AG10803 (cell line): ENCODE measurements at places on chromosomes 6 and 20.

DNA sequence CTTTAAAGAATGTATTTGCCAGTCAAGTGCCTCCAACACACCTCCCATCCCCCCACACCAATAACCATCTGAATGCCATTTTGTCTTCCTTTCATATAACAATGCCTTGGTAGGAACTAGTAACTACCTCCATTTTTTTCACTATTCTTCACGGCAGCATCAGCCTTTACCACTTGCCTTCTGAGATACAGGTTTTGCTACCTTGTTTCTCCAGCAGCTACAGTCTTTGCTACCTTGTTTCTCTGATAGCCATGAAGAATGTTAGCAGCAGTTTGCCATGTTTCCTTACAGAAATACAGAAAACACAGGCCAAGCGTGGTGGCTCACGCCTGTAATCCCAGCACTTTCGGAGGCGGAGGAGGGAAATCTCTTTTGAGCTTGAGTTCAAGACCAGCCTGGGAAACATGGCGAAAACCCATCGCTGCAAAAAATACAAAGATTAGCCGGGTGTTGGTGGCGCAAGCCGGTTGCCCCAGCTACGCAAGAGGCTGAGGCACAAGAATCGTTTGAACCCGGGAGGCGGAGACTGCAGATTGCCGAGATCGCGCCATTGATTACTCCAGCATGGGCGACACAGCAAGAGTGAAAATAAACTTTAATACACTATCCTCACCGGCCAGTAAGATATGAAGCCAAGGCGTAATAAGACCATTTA lies 100.9 kb downstream of the HFE start:
- peak; percentile 54 for DNase-seq

- DNase-seq, result no peak
Measured at GRCh38 chr6:129711271-129711631, 1.3 kb upstream of the ARHGAP18 start.

DNA sequence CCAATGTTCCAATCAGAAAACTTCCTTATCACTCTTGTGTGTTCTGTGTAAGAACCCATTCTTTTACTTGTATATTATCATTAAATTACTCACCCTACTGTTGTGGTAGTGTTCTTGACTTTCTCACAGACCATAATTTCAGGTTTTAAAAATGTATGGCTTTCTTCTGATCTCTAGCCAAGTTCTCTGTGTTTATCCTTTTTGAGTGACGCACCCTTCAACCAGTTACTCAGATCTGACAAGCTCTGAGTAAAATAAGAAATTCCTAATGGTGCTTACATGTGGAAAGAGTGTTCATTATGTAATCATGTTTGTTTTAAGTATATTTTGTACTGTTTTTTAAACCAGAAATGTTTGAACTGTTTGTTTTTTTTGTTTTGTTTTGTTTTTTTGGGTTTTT lies 11.0 kb downstream of the TBPL1 start:
- peak; percentile 35 for DNase-seq

DNA sequence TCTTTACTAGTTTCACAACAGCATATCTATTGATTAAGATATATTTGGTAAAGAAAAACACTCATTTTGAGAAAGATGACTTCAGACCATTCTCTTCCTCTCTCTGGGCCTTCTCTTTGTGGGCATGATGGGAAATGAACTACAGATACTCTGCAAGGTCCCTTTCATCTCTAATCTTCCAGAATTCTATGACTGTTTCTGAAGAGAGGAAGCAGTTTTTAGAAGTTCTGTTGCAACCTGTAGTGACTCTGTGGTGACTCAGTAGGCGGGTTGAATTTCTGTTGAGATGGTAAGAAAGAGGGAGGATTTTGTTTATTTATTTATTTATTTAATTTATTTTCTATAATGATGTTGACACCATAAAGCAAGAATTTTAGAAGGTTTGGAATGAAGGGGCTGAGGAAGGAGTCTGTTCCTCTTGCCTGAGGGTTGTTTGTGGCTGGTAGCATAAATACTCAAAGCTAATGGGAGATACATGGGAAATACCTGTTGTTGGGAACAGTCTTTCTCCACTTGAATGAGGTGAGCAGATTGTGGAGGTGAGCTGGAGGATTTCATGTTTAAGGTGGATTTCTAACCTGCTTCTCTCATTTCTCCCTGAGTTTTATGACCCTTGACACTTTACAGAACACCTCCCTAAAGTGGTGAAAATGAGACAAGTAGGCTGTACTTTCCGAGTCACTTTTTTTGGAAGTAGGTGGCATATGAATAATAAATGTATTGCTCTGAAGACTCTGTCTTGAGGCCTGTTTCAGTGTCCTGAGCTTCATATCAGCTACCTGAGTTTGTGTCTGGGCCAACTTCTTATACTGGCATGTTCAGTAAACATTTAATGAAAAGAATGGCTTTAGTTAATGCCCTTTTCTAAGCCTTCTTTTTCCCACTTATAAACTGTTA lies 15.0 kb downstream of the ACSS2 start:
- peak; percentile 74 for DNase-seq

DNA sequence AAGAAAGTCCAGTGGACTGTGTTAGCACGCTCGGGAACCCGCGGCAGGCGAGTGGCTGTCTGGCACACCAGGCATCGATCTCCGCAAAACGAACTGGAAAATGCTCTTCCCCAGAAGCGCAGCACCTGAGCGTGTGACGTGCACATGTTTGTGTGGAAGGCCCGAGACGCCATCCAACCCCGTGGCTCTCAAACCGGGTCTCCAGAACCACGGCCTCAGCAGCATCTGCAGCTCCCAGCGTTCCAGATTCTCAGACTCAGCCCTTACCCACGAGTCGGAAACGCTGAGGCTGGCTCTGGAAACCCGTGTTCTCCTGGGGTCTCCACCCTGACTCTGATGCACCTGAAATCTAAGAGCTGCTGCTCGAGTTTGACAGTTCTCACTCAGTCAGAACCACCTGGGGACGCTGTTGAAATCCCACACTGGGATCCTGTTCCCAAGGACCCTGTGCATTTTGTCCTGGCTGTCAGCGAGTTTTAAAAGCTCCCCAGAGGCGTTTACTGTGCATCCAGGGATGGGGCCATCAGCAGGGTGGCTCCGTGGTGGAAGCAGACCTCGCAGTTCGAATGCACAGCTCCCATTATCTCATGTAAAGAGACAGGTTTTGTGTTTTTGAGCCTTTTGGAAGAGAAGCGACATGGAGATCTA lies 69.0 kb downstream of the DLL1 start:
- no peak for DNase-seq

DNA sequence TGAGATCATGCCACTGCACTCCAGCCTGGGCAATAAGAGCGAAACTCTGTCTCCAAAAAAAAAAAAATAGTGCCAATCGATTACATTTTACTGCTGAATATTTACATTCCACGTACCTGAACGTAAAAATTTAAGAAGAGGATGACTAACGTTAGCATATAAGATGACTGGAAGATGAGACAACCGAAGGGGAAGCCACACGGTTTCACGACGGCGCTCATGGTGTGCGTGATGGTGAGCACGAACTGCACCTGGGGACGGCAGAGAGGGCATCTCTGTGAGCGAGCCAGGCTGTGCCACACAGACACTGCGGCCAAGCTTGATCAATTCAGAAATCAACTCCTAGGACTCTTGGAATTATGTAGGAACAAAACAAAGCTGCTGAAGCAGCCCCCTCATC lies 54.5 kb downstream of the ELOVL2 start:
- no peak for DNase-seq

- DNase-seq, result no peak
Measured at GRCh38 chr6:75623491-75623890, 21.8 kb downstream of the SENP6 start.

DNA sequence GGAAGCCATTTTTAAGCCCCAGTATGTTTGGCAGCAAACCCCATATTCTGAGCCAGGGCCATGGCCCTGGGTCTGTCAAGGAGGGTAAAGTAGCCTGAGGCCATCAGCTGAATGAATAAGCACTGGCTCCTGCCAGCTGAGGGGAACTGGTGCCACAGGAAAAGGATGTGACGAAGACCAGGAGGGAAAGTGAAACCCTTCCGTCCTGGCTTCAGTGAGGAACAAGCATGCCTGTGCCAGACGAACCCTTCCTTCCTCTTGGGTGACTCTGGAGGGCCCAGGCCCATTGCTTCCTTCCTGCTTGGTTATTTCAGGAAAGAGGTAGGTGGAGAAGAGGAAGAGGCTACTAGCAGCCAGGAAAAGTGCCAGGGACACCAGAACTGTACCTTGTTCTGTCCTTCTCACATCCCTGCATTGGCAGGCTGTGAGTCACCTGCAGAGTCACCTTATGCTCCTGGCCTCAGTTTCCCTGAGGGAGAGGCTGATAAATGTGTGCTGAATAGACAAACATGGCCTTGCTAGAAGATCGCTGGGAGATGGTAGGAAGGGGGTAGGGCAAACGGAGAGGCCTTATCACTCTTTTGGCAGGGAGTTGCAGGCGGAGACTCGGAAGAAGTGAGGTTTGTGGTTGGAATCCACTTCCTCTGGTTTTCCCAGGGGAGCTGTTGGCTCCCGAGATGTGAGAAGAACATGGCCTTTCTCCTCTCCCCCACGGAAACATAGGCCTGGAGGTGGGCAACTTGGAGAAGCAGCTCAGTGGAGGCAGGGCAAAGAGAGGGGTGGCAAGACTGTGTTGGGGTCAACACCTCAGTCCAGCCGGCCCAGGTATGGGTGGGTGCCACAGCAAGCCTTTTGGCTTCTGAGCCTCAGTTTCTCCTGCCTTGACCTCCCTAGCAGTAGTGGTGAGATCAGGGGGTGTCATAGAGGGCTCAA lies 37.4 kb downstream of the COX4I2 start:
- peak; percentile 77 for DNase-seq

GRCh38 chr6:71676298-71676697 lies 210.1 kb upstream of the RIMS1 start:
- no peak for DNase-seq

DNA sequence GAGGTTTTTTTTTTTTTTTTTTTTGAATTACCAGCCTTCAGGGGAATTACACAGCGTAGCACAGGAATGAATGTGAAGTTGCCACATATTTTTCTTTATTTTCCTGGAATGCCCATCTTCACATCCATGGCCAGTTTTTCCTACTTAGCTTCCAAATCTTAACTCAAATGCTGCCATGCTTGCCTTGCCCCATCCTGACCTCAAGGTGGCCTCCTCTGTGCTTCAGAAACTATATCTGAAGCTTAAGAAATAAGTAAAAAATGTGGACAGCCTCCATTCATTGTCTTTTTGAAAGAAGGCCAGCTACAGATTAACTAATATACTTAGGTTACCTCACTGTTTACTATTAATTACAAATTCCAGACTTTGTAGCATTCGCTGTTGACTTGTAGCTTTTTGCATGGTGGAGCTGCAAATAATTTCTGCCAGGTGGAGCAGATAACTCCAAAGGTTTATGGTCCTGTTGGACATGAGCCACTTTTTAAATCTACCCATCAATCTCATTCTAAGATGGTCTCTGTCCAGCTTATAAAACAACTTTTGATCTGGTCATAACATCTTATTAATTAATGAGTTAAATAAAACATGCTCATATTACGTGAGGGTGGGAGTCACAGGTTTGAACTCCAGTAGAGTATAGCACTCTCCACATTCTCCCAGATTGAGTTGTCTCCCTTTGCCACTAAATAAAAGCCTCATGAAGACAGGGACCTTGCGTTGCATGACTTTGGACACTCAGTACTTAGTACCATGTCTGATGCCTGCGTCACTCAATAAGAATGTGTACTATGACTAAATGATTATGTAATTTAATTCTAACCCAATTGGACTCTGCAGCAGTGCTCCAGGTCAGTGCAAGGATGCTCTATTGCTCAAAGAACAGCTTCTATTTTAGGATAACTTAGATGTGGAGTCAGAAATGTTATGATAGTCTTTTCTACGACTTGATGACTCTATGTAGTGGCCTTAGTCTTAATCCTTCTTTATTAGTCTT lies 678.6 kb upstream of the CITED2 start:
- peak; percentile 81 for DNase-seq

GRCh38 chr6:54361188-54361587 lies 52.9 kb downstream of the TINAG start:
- no peak for DNase-seq

- DNase-seq, result no peak
Measured at GRCh38 chr20:23490817-23491216, at the start of gene CST8. TSS of gene CST8 (plus strand) at chr20:23491117. CDS start at chr20:23491668, 551 bp downstream.

DNA sequence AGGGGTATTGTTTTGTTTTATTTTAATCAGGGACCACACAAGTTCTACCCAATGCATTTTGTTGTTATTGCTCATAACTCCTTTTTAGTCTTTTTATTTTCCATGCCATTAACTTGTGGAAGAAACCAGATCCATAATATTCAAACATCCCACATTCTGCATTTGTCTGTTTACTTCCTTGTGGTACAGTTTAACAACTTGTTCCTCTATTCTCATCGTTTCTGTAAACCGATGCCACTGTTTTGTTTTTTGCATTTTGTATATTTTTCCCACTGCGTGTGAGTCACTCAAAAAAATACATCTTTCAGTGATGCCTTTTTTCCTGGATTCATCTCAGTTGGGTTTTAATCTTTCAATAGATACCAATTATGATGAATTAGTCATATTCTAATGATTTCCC lies 22.3 kb downstream of the SF3B5 start:
- no peak for DNase-seq

DNA sequence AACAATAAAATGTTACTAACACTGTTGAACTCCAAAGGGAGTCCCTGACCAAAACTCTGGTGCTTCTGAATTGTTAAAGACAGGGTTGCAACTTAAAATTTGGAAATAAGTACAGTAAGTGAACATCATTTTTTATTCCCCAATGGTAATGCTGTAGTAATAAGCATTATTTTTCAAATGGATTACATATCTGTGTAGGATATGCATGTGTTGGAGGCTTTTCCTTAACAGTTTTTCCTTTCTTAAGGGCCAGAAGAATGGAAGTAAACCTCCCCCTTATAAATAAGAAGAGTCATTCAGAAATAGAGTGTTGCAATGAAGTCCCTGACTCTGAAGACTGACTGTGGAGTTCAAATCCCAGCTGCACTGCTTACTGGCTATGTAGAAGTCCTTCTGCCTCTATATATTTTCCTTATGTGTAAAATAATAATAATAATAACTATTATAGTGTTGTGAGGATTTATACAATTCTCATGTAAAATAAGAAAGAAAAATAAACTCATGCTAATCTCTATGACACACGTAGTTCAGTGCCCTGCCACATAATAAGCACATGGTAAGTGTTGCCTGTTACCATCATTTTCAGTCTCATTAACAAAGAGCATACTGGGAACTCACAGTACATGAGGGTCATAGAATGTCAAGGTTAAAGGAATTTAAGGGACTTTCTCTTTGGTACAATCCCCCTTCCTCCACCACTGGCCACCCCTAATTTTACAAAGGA lies 129.8 kb upstream of the SMLR1 start:
- DNase-seq, result no peak

- DNase-seq, result peak; percentile 65
Measured at GRCh38 chr6:43021270-43022047, at the start of gene RRP36. TSS of gene RRP36 (plus strand) at chr6:43021623. CDS start at chr6:43021655, 32 bp downstream.

GRCh38 chr20:59802471-59803221 lies 130.8 kb downstream of the SYCP2 start:
- no peak for DNase-seq

GRCh38 chr20:931401-931800 lies 15.3 kb upstream of the ANGPT4 start:
- no peak for DNase-seq

DNA sequence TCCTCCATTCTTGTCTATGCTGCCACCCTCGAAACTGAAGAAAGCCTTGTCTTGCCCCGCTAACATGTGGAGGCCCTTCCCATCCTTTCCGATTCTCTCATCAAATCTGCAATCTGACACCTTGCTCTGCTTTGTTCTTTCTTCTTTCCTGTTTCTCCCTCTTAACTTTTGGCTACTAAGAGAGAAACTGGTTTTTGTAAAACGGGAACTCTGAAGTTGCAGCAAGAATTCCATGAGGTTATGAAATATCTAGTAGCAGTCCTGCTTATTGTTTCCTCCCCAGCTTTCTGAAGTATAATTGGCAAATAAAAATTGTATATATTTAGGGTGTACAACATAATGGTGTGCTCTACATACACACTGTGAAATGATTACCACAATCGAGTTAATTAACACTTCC lies 80.2 kb downstream of the MAP7 start:
- DNase-seq, result no peak
